ENCODE measurements at places on chromosomes 7 and 10.

- no peak for DNase-seq
These were observed 188.4 kb downstream of the CYP26A1 start for GRCh38 chr10:93261961-93262610.

GRCh38 chr10:127922675-127923366, 15.9 kb downstream of the PTPRE start:
- no peak for DNase-seq

DNA sequence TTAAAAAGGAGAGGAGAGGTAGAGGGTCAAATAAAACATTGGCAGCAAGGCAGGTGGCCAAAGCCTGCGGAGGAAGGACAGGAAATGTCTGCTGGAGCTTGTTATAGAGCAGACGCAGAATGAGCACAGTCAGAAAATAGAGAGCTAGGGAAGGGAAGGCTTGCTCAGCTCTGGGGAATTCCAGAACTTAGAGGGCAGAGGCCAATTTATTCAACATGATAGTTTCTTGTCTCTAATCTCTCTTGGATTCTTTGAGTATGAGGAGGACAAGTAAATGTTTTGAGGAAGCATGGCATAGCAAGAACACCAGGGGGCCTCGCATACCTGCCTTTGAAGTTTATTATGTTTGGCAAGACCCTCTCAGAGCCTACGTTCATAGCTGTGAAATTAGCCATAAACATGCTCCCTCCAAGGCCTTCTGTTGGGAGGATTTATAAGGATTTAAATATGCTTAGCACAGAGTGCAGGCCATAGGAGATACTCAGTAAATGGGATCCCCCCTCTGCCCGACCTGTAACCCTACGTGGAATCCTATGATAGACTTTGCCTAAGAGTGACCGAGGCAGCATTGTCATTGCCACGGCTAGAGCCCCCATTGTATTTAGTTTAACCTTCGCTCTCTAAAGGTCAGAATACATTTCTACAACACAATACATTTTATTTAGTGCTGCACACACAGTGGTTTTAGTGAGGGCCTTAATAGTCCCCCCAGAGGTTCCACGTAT, 293.9 kb downstream of the CCDC3 start:
- DNase-seq, result no peak

DNA sequence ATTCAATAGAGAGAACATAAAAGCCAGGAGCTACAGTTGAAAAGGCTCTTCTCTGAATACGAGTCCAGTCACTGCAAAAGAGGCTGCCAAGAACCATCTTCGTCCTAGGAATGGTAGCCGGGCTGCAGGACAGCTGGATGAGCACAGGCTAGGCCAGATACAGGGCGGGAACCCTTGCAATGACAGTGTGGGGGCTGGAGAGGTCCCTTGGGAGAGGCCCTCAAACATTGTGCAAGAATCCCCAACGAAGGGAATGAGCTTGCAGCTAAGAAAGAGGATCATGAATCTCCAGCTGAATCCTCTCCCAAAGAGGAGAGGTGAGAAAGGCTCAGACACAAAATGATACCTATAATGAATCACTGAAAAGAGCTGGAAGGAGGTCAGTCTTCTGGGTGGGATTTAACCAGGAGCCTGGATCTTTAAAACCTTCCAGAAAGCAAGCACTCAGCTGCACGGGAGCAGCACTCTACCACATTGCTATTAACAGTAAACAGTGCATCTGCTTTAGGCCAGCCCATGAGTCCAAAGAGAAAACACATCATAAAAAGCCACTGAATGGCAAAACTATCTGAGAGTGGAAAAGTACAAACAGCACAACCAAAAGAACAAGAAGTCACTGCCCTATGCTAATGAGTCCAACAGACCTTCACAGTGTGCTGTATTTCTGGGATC, 287.9 kb downstream of the TNS3 start:
- no peak for DNase-seq

DNA sequence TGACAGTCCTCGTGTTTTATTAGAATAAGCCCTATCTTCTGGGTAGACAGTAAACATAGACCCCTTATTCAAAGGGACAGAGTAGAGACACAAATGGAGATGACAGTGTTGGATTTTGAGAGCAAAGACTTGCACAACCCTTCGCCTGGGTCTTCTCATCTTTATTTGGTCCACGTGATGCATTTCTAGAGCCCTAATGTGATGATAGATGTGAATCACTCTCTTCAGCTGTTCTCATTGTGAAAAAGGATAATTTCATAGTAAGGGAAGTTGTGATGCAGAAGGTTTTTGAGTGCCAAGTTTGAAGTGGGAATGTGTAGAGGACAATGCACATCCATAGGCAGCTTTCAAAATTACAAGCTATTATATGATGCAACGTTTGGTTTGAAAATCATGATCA, 86.3 kb downstream of the CREB5 start:
- DNase-seq, result no peak

DNA sequence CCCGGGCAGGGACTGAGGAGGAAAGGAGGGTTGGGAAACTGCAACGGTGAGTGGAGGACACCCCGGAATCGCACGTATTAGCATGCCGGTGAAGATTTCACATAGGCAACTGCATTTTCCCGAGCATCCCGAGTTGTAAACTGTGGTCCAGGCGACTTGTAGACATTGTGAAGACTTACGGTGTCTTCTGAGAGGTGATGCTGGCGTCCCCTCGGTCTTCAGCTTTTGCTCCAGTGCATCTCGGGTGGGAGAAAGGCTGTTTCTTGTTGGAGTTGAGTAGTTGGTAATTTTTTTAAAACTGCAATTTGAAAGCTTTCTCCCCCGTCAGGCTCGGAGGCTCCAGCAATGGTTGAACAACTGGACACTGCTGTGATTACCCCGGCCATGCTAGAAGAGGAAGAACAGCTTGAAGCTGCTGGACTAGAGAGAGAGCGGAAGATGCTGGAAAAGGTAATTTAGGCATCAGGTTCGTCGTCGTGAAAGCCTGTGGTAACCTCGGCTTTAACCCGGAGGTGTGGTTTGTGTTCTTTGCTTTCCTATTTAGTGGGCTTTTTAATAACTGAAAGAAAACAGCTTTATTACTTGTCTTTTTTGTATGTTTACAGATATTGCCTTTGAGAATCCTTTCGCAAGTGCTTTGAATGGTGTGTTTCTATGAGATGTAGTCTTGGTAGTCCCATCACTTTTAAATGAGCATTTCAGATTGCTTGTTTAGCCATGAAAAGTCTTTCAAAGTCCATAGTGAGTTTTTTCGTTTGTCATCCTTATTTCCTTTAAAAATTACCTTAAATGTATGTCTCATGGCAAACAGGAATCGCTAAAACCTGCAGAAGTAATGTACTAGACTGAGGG, 687 bp downstream of the HELLS start:
- no peak for DNase-seq
